Osteoblast (primary cell): ENCODE measurements at places on chromosomes 4 and X. TPM values are rescaled to one million over a fixed set of nuclear protein-coding genes. Genes with fewer than 3 reads are reported as not detected.

The TLR10 gene
- total RNA-seq = under 0.01 TPM in 1 of 2 replicates, not detected in the other

The XKRX gene
- under 0.01 and 0.29 TPM in 2 replicates for total RNA-seq

The CABS1 gene
- not detected in 2 replicates for total RNA-seq

The G3BP2 gene
- total RNA-seq = 159 and 171 TPM in 2 replicates

The DDIT4L gene
- total RNA-seq = 2.2 and 5.0 TPM in 2 replicates

The MAB21L2 gene
- total RNA-seq = 33.3 and 40.5 TPM in 2 replicates

The HPGD gene
- total RNA-seq = under 0.01 TPM in 1 of 2 replicates, not detected in the other

The ZDHHC15 gene
- total RNA-seq = 0.59 and 1.1 TPM in 2 replicates

The CSAG2 gene
- not detected in 2 replicates for total RNA-seq

The OPN1MW3 gene
- not detected in 2 replicates for total RNA-seq

The EXOC1L gene
- total RNA-seq = not detected in 2 replicates

The UGT2B10 gene
- not detected in 2 replicates for total RNA-seq

The SULT1B1 gene
- total RNA-seq = not detected in 2 replicates

The P2RY10 gene
- total RNA-seq = not detected in 2 replicates

The SATL1 gene
- total RNA-seq = not detected in 2 replicates

DNA sequence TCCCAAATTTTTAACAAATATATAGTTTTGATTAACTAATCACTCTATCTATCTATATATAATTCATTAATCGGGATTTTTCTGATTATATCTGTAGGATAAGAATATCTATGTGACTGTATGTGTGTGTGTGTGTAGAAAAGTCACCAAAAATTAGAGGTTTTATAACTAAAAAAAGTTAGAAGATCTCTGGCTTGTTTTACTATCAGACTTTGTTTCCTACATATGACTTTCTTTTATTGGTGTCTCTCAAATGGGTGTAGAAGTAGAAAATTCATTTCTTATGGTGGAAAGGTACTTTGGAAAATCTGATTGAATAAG, 26.7 kb upstream of the TMPRSS11D start:
- no peaks in the 10 kb centered on the region for H3K36me3 ChIP-seq
- H3K27me3 ChIP-seq = no peaks in the 10 kb centered on the region
- no peak overlapping the region for H3K4me3 ChIP-seq
- H3K4me1 ChIP-seq = no peaks in the 10 kb centered on the region
- no peak overlapping the region for H3K27ac ChIP-seq
- no peak for DNase-seq

GRCh38 chr4:75251547-75251946, 262.7 kb downstream of the RCHY1 start:
- H3K4me1 ChIP-seq = no peaks in the 10 kb centered on the region
- no peak overlapping the region for H3K27ac ChIP-seq
- DNase-seq = no peak
- H3K27me3 ChIP-seq = no peaks in the 10 kb centered on the region

DNA sequence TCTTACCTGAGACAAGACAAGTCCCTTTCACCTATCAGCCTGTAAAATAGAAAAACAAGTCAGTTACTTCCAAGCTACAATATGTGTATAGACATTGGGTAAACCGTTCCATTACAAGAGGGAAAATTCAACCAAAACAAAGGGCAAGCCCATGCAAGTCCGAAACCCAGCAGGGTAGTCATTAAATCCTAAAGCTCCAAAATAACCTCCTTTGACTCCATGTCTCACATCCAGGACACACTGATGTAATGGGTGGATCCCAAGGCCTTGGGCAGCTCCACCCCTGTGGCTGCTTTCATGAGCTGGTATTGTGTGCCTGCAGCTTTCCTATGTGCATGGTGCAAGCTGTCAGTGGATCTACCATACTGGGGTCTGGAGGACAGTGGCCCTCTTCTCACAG, 14.7 kb upstream of the FAM47B start:
- H3K27ac ChIP-seq = no peak overlapping the region
- no peak for DNase-seq
- H3K4me3 ChIP-seq = no peak overlapping the region
- no peaks in the 10 kb centered on the region for H3K36me3 ChIP-seq
- H3K4me1 ChIP-seq = no peaks in the 10 kb centered on the region
- no peaks in the 10 kb centered on the region for H3K27me3 ChIP-seq

DNA sequence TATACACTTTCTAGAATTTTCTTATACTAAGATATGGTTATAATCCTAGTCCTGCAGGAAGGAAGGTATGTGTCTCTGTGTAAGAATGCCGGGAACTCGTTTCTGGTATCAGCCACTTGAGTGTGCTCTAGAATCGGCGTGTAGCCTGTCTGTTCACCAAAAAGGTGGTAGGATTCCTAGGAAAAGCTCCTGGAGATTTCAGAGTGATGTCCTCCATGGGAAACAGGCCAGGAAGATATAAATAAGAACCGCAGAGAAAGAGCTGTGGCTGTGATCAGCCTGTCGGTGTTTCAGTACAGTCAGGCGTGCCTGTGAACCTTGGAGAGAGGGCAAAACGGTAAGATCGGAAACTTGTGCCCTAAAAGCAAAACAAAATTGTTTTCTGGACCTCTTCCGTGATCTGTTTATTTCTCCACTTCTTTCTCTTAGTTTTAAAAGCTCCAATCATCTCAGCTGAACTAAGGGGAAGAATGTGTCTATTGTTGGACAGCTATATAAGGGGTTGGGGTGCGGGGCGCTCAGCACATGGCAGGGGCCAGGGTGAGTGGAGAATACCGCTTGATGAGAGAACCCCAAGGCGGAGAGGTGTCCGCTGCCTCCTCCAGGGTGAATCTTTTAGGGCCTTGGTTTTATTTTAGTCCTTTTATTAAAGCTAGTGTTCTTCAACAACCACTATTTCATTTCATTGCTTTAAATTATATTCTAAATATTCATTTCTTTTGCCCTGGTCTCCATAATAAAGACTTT, 303.8 kb upstream of the TENM3 start:
- no peaks in the 10 kb centered on the region for H3K36me3 ChIP-seq
- DNase-seq = peak; percentile 35
- no peaks in the 10 kb centered on the region for H3K4me1 ChIP-seq
- H3K27ac ChIP-seq = no peak overlapping the region
- H3K4me3 ChIP-seq = peak overlapping the region; percentile 50

DNA sequence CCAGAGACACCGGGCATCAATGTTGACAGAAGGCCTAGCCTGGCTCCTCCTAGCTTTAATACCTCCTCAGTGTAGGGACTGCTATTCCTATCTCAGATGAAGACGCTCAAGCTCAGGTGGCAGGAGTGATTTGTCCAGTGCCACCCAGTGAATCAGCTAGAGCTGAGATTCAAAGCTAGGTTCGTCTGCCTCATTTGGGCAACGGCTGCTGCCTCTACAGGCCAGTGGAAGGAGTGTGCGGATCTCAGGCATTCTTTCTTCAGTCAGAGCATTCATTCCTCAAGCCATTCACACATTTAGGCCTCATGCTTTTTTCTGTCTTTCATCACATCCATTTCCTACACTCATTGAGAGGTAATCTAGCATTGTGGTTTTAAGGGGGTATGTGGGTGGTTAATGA, 7.3 kb downstream of the TSR2 start:
- peak; percentile 69 for DNase-seq
- no peaks in the 10 kb centered on the region for H3K27me3 ChIP-seq
- H3K4me3 ChIP-seq = no peak overlapping the region
- H3K4me1 ChIP-seq = no peaks in the 10 kb centered on the region

DNA sequence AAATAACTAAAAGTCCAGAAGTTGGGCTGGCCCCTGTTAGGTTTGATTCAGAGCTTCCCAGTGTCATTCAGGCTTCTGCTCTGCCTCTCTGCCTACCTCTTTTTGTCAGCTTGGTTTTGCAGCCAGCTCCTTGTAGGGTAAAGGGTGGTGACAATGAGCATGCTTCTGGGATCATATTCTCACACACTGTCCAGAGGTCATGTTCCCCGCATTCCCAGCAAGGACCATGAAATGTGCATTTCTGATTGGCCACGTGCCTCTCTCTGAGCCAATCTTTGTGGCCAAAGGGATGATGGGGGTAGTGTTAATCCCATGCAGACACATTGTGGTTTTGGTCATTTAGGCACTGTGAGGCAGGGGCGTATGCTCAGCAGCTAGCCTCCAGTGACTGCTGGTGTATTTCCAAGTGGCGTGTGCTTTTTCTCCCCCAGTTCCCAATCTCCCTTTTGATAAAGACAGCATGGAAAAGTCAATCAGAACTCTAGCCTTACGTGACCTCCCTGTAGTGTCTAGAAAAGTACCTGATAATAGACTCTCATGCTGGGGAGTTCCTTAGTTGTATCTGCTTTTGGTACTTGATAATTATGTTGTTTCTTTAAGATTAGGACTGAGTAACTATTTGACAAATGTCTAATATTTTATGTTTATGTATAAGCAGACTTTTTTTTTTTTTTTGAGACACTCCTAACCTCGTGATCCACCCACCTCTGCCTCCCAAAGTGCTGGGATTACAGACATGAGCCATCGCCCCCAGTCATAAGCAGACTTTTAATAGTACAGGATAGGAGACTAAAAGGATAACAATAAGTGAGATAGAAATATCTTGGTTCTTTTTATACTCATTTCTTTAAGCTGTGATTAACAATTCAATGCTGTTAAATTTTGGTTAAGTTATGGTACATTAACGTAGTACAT, 57.8 kb downstream of the KIAA0232 start:
- peaks cover 16% of the 10 kb centered on the region for H3K36me3 ChIP-seq
- H3K27me3 ChIP-seq = no peaks in the 10 kb centered on the region
- no peak overlapping the region for H3K4me3 ChIP-seq
- peaks cover 17% of the 10 kb centered on the region for H3K4me1 ChIP-seq
- H3K27ac ChIP-seq = peak overlapping the region; percentile 63

GRCh38 chr4:26261405-26261804, 59.4 kb upstream of the RBPJ start:
- no peak overlapping the region for H3K27ac ChIP-seq
- H3K27me3 ChIP-seq = peaks cover 4% of the 10 kb centered on the region
- no peaks in the 10 kb centered on the region for H3K36me3 ChIP-seq
- no peaks in the 10 kb centered on the region for H3K4me1 ChIP-seq
- no peak overlapping the region for H3K4me3 ChIP-seq

DNA sequence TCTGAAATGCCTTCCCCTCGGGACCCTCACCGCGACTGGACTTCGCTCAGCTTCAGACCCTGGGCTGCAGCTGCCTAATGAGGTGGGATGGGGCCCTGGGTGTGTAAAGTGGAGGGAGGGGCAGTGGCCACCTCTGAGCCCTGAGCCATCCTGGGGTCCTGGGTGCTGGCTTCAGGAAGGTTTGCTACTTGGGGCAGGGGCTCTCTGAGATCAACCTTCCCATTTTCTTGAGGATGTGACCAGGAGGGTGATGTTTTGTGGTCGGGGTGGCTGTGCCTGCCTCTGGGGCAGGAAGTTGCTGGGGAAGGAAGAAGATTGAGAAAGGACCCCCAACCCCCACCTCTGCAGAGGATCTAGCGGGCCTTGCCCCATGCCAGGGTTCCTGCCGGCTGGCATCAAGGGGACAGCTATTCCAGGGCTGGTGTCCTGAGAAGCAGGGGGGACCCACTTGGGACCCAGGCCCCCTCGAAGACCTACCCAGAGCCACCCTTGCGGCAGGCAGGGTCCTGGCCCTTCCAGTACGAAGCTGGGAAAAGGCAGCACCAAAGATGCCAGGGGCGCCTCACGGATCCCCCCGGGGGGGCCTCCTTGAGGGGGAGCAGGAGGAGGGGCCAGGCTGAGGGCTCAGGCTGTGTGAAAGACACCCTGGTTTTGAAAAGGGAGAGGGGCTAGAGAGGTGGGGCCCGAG, 6.5 kb downstream of the SH3BP2 start:
- H3K4me1 ChIP-seq = peaks cover 41% of the 10 kb centered on the region
- no peak overlapping the region for H3K27ac ChIP-seq
- H3K4me3 ChIP-seq = no peak overlapping the region

GRCh38 chr4:104899863-104900262, 246.8 kb upstream of the TET2 start:
- H3K36me3 ChIP-seq = no peaks in the 10 kb centered on the region
- peak; percentile 3 for DNase-seq
- no peak overlapping the region for H3K4me3 ChIP-seq
- H3K27me3 ChIP-seq = no peaks in the 10 kb centered on the region
- H3K4me1 ChIP-seq = no peaks in the 10 kb centered on the region

- no peaks in the 10 kb centered on the region for H3K4me1 ChIP-seq
- no peaks in the 10 kb centered on the region for H3K36me3 ChIP-seq
- H3K27ac ChIP-seq = no peak overlapping the region
- no peak overlapping the region for H3K4me3 ChIP-seq
- no peak for DNase-seq
Measured at GRCh38 chr4:60359746-60360367, 840.3 kb upstream of the ADGRL3 start.

GRCh38 chrX:68721546-68721945, 74.1 kb downstream of the STARD8 start:
- H3K36me3 ChIP-seq = peaks cover 6% of the 10 kb centered on the region
- H3K27me3 ChIP-seq = no peaks in the 10 kb centered on the region
- no peak overlapping the region for H3K4me3 ChIP-seq
- H3K4me1 ChIP-seq = no peaks in the 10 kb centered on the region
- no peak for DNase-seq

- no peak overlapping the region for H3K4me3 ChIP-seq
- H3K27ac ChIP-seq = no peak overlapping the region
- no peak for DNase-seq
- no peaks in the 10 kb centered on the region for H3K4me1 ChIP-seq
Measured at GRCh38 chr4:27913738-27914137, 1053.1 kb downstream of the STIM2 start.

- H3K4me3 ChIP-seq = no peak overlapping the region
- no peaks in the 10 kb centered on the region for H3K4me1 ChIP-seq
- peak; percentile 84 for DNase-seq
Measured at GRCh38 chr4:1779588-1780382, 13.3 kb upstream of the FGFR3 start.

- peaks cover 12% of the 10 kb centered on the region for H3K36me3 ChIP-seq
- no peaks in the 10 kb centered on the region for H3K27me3 ChIP-seq
- no peak for DNase-seq
- H3K4me1 ChIP-seq = peaks cover 9% of the 10 kb centered on the region
- H3K27ac ChIP-seq = no peak overlapping the region
Measured at GRCh38 chr4:153472122-153473037, 6.2 kb downstream of the TMEM131L start.

GRCh38 chrX:15465347-15465746, 27.8 kb downstream of the PIR start:
- no peak overlapping the region for H3K27ac ChIP-seq
- H3K4me3 ChIP-seq = no peak overlapping the region
- no peaks in the 10 kb centered on the region for H3K27me3 ChIP-seq
- no peaks in the 10 kb centered on the region for H3K36me3 ChIP-seq
- no peak for DNase-seq

- H3K4me1 ChIP-seq = no peaks in the 10 kb centered on the region
- H3K27ac ChIP-seq = no peak overlapping the region
- no peak for DNase-seq
- no peaks in the 10 kb centered on the region for H3K36me3 ChIP-seq
Measured at GRCh38 chr4:144831971-144832370, 186.0 kb downstream of the HHIP start.

DNA sequence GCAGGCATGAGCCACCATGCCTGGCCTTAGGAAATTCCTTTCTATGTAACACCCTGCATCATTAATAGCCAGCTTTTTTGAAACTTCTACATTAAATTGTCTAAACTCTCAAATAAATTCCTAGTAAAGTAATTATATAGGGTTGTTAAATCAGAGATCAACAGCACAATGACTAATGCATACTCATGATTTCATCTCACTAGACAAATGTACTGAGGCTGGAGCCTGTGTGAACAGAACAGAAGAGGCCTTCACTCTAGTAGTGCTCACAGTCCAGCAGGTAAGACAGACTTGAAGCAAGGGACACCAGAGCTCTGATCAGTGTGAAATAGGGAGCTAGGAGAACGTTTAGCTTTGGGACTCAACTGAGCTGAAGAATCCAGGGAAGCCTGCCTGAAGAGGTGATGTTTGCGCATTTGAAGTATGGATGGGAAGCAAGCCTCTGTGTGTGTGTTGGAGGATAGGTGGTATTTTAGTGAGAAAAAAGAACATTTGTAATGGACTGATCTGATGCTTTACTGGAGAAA, 3.9 kb downstream of the ZFP42 start:
- peak; percentile 83 for DNase-seq
- no peaks in the 10 kb centered on the region for H3K27me3 ChIP-seq
- no peak overlapping the region for H3K4me3 ChIP-seq
- no peak overlapping the region for H3K27ac ChIP-seq
